Dermis microvascular lymphatic vessel endothelial cell (primary cell): ENCODE measurements at places on chromosomes 6 and 20. TPM values are rescaled to one million over a fixed set of nuclear protein-coding genes. Genes with fewer than 3 reads are reported as not detected.

Gene RUNX2
- not detected in 2 replicates for total RNA-seq

Gene HLA-DQB1
- under 0.01 and 0.13 TPM in 2 replicates for total RNA-seq

Gene PPP1R14C
- not detected in 2 replicates for total RNA-seq

Gene PTGIS
- total RNA-seq, result 0.13 and 0.25 TPM in 2 replicates

Gene MCCD1
- total RNA-seq, result not detected in 2 replicates

Gene EDN1
- total RNA-seq, result 63.0 and 107 TPM in 2 replicates

Gene PAQR8
- total RNA-seq, result 10.7 and 15.6 TPM in 2 replicates

Gene NEDD9
- 51.6 and 85.7 TPM in 2 replicates for total RNA-seq

Gene GSTA2
- total RNA-seq, result not detected in 2 replicates

Gene MICA
- total RNA-seq, result 26.4 and 33.2 TPM in 2 replicates

Gene UBD
- total RNA-seq, result 39.0 and 91.9 TPM in 2 replicates

Gene NOTCH4
- total RNA-seq, result 11.9 and 13.3 TPM in 2 replicates

Gene C6orf47
- total RNA-seq, result 15.8 and 22.9 TPM in 2 replicates

Gene BPIFB4
- not detected in 2 replicates for total RNA-seq

Gene FABP7
- not detected in 2 replicates for total RNA-seq

Gene CALHM5
- 0.64 and 1.4 TPM in 2 replicates for total RNA-seq

Gene COL19A1
- under 0.01 TPM in 1 of 2 replicates, not detected in the other for total RNA-seq

Gene RFX6
- not detected in 2 replicates for total RNA-seq

Gene PRR18
- total RNA-seq, result not detected in 2 replicates

Gene MAP7
- 0.51 and 1.0 TPM in 2 replicates for total RNA-seq

Gene GPR6
- total RNA-seq, result not detected in 2 replicates

Gene UNC93A
- not detected in 2 replicates for total RNA-seq

Gene TP53INP2
- 3.3 and 6.7 TPM in 2 replicates for total RNA-seq

Gene SLC52A3
- total RNA-seq, result under 0.01 TPM in 1 of 2 replicates, not detected in the other

Gene PTCRA
- not detected in 2 replicates for total RNA-seq

Gene KCNK16
- not detected in 2 replicates for total RNA-seq

Gene ATP6V1G2
- total RNA-seq, result 0.13 TPM in 1 of 2 replicates, not detected in the other

Gene SLC17A9
- 5.4 and 6.2 TPM in 2 replicates for total RNA-seq

Gene IL17A
- not detected in 2 replicates for total RNA-seq

Gene VSX1
- not detected in 2 replicates for total RNA-seq

Gene CST2
- not detected in 2 replicates for total RNA-seq

Gene ARMH2
- not detected in 2 replicates for total RNA-seq

Gene SOX4
- total RNA-seq, result 67.5 and 78.0 TPM in 2 replicates

Gene SLC26A8
- not detected in 2 replicates for total RNA-seq

Gene SGK2
- under 0.01 and 0.13 TPM in 2 replicates for total RNA-seq

Gene MEP1A
- not detected in 2 replicates for total RNA-seq

Gene FILIP1
- total RNA-seq, result 1.7 and 3.8 TPM in 2 replicates

Gene CRISP3
- total RNA-seq, result not detected in 2 replicates

Gene OOEP
- 0.13 TPM in 1 of 2 replicates, not detected in the other for total RNA-seq

Gene SPINT3
- not detected in 2 replicates for total RNA-seq

Gene SLC35F1
- total RNA-seq, result under 0.01 TPM in 1 of 2 replicates, not detected in the other

Gene CCN6
- total RNA-seq, result not detected in 2 replicates

Gene PROKR2
- total RNA-seq, result not detected in 2 replicates

Gene RIPPLY2
- 0.13 and 0.51 TPM in 2 replicates for total RNA-seq

Gene CD83
- 2.1 and 3.8 TPM in 2 replicates for total RNA-seq

Gene PI3
- not detected in 2 replicates for total RNA-seq

Gene TCP1
- 296 and 341 TPM in 2 replicates for total RNA-seq

Gene DEFB115
- total RNA-seq, result not detected in 2 replicates

Gene SAMD10
- total RNA-seq, result 2.4 and 5.9 TPM in 2 replicates

Gene RCAN2
- total RNA-seq, result 0.25 and 0.26 TPM in 2 replicates

Gene C4B
- total RNA-seq, result 0.38 and 0.77 TPM in 2 replicates

Gene SIRPB1
- total RNA-seq, result 1.3 TPM in 2 replicates

Gene BEND6
- total RNA-seq, result under 0.01 and 0.13 TPM in 2 replicates

Gene TRIM40
- total RNA-seq, result not detected in 2 replicates

Gene PTK6
- under 0.01 TPM in 2 replicates for total RNA-seq

Gene COL9A1
- total RNA-seq, result not detected in 2 replicates

Gene TGM3
- not detected in 2 replicates for total RNA-seq
